ENCODE measurements at places on chromosomes 1 and 21. TPM values are rescaled to one million over a fixed set of nuclear protein-coding genes. Genes with fewer than 3 reads are reported as not detected.

GRCh38 chr1:26536081-26536480 lies 6.5 kb downstream of the RPS6KA1 start:
- peaks cover 30% of the 10 kb centered on the region for H3K36me3 ChIP-seq
- H3K4me3 ChIP-seq, result no peak overlapping the region
- peaks cover 23% of the 10 kb centered on the region for H3K4me1 ChIP-seq
- no peak for DNase-seq

DNA sequence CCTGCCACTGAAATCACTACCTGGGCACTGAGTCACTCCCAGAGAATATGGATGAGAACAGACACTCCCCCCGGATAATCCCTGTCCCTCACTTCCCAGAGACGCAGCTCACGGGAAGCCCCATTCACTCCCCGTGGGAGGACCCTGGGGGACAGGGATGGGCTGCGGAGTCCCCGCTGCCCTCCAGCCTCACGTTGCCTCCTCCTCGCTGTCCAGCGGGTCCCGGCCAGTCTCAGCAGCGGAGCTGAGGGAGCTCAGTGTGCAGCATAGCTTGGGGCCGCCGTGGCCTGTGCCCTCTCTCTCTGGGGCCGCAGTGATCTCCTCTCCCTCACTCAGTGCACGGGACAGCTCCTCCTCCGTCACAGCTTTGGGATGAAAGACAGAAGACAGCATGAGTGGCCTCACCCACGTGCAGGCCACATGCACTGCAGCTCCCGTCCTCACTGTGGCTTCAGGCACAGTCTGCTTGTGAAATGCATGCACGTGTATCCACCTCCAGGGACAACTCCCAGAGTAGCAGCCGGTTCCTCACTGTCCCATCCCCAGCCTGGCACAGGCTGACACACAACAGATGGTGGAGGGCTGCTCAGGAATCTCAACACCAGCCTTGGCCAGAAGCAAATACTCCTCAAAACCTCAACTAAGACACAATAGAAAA lies 7.4 kb downstream of the CFAP410 start:
- no peaks in the 10 kb centered on the region for H3K4me1 ChIP-seq
- H3K27ac ChIP-seq, result no peak overlapping the region

The CELA2B gene
- polyA plus RNA-seq, result not detected

DNA sequence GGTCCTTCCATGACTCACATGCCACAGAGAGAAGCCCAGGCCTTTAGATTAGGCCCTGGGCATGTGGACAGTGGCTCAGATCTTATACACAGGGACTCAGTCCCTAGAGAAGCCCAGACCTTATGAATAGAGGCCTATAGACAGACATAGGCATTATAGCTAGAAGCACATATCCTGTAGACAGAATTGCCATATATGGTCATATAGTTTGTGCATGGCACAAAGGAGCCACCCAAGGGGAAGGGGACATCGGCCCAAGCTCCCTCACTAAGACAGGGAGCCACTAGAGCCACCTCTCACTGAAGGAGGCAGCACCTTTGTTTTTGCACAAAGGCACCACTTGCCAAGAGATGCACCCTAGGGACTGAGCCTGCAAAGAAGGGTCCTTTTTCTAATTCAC lies 2.3 kb upstream of the EFNA3 start:
- peaks cover 24% of the 10 kb centered on the region for H3K27me3 ChIP-seq
- no peak for DNase-seq
- no peaks in the 10 kb centered on the region for H3K36me3 ChIP-seq
- H3K27ac ChIP-seq, result no peak overlapping the region

The UBE2Q1 gene
- polyA plus RNA-seq, result 17.2 TPM

The AKR7A3 gene
- 0.17 TPM for polyA plus RNA-seq

DNA sequence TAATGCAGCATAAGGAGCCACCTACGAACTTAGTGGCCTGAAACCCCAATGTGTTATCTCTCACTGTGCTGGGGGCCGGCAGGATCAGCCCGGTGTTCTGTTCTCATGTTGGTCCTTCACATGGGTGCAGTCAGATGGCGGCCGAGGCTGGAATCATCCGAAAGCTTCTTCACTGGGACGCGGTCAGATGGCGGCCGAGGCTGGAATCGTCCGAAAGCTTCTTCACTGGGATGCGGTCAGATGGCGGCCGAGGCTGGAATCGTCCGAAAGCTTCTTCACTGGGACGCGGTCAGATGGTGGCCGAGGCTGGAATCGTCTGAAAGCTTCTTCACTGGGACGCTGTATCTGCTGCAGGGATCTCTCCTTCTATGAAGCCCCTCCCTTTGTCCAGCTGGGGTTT lies 12.6 kb upstream of the PCBP3 start:
- no peak for DNase-seq
- H3K27ac ChIP-seq, result no peak overlapping the region
- no peaks in the 10 kb centered on the region for H3K27me3 ChIP-seq
- H3K36me3 ChIP-seq, result no peaks in the 10 kb centered on the region

GRCh38 chr1:84967666-84968065 lies 29.2 kb downstream of the MCOLN2 start:
- no peaks in the 10 kb centered on the region for H3K4me1 ChIP-seq
- no peak for DNase-seq
- H3K27me3 ChIP-seq, result no peaks in the 10 kb centered on the region
- no peak overlapping the region for H3K27ac ChIP-seq

DNA sequence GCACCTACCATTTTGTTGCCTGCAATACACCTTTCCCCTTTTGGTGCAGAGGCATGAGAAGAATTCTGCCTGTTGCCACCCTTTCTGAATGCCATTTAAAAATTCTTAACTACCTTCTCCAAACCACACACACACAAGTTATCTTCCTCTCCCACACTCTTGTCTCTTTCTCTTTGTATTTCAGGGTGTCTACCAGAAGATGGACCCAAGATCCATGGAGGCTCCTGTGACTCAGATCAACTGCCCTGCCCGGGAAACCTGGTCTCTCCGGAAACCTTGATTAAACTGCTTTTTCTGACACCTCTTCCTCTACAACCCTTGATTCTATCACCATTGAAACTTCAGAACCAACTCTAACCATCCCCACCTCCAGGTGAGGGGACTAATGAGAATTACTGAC lies 2.4 kb upstream of the TARS2 start:
- H3K27me3 ChIP-seq, result no peaks in the 10 kb centered on the region
- H3K4me1 ChIP-seq, result peaks cover 17% of the 10 kb centered on the region
- H3K4me3 ChIP-seq, result no peak overlapping the region

GRCh38 chr1:2088458-2088857 lies 38.2 kb downstream of the PRKCZ start:
- no peaks in the 10 kb centered on the region for H3K4me1 ChIP-seq
- H3K36me3 ChIP-seq, result peaks cover 1% of the 10 kb centered on the region
- no peak overlapping the region for H3K4me3 ChIP-seq
- no peaks in the 10 kb centered on the region for H3K27me3 ChIP-seq
- no peak for DNase-seq
- no peak overlapping the region for H3K27ac ChIP-seq

DNA sequence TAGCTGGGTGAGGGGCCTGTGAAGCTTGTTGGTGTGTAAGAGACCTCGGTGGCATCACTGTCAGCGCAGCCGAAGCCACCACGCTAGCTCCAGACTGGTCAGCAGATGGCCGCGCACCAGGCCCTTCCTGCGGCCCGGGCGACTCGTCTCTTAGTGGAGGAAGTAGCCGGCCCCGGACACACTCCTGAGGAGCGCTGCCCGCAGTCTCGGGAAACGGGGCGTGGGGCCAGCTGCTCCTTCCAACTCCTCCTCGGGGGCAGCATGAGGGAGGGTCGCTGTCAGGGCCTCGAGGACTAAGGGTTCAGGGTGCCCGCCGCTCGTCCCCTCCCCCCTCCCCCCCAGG lies 20.4 kb downstream of the H3-3A start:
- H3K36me3 ChIP-seq, result no peaks in the 10 kb centered on the region
- peaks cover 5% of the 10 kb centered on the region for H3K4me1 ChIP-seq
- peak overlapping the region; percentile 60 for H3K27ac ChIP-seq
- H3K27me3 ChIP-seq, result no peaks in the 10 kb centered on the region

DNA sequence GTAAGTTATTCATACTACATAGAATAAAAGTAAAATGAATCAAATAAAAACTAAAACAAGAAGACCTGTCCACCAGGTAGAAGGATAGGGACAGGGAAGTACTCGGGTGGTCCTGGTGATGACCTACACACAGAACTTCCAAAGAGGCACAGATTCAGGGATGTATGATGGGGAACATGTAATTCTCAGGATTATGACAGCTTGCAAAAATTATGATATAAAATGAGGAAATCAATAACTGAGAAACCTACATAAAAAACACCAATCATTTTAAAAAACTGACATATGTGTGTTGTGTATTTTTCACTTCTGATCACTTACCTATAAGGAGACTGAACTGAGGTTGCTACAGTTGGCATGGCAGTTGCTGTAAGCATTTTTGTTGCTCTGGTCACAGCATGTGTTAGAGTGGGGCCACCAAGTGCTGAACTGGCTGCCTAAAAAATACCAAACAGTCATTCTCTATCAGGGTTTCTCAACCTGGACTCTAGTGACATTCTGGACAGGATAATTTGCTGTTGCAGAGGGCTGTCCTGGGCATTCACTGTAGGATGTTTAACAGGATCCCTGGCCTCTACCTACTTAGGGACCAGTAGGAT lies 73.8 kb downstream of the USP24 start:
- peaks cover 22% of the 10 kb centered on the region for H3K36me3 ChIP-seq
- H3K4me3 ChIP-seq, result no peak overlapping the region
- DNase-seq, result no peak
- H3K27me3 ChIP-seq, result no peaks in the 10 kb centered on the region
- no peak overlapping the region for H3K27ac ChIP-seq

DNA sequence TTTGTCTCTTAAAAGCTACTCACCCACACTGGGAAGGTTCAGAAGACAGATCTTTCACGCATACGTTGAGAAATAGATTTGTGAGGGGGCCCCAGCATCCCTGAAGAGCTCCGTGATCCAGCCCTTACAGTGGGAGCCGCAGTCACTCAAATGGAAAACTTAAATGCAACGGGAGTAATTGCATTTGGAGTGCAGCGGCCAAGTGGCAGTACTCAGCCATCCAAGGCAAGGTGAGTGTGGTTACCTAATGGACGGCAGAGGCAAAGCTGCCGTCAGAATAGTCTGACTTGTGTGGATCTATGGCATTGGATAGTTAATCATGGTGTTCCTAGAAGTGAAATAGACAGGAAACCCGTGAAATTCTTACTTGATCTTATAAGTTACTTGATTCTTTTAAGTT lies 5.1 kb downstream of the SPSB1 start:
- no peak for DNase-seq
- H3K4me1 ChIP-seq, result peaks cover 48% of the 10 kb centered on the region

GRCh38 chr1:189662190-189662589 lies 815.5 kb downstream of the BRINP3 start:
- no peak overlapping the region for H3K4me3 ChIP-seq
- H3K36me3 ChIP-seq, result no peaks in the 10 kb centered on the region
- H3K27me3 ChIP-seq, result no peaks in the 10 kb centered on the region
- DNase-seq, result no peak

DNA sequence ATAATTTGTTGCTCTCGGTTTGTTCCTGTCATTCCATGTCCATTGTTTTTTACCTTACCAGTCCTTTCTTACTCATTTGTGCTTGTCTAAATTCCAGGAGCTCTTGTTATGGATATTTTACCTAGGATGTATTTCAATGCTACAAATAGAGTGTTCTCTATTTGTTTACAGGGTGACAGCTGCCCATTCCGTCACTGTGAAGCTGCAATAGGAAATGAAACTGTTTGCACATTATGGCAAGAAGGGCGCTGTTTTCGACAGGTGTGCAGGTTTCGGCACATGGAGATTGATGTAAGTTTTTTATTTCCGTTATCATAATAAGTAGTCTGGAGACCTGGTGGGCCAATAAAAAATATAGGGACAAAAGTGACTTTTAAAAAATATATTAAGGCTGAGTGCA lies 23.0 kb downstream of the ZBED6 start:
- no peaks in the 10 kb centered on the region for H3K4me1 ChIP-seq
- peaks cover 48% of the 10 kb centered on the region for H3K36me3 ChIP-seq
- no peak overlapping the region for H3K4me3 ChIP-seq
- DNase-seq, result no peak
- no peaks in the 10 kb centered on the region for H3K27me3 ChIP-seq
- no peak overlapping the region for H3K27ac ChIP-seq

The OLIG2 gene
- not detected for polyA plus RNA-seq

DNA sequence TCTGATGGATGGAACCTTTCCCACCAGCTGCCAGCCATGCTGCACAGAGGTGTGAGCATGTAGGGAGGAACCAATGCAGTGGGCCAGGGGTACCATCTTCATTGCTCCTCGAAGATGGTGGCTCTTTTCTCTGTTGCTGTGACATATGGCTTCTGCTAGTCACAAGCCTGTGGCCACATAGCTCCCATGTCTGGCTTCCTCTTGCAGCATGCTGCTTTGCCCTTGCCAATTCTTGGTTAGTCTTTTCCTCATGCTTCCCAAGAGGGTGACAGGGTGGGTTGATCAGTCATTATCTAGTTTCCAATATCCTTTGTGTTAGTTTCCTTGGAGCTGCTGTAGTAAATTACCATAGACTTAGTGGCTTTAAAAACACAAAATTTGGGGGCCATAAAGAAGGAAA lies 123.4 kb downstream of the ETS2 start:
- peaks cover 14% of the 10 kb centered on the region for H3K4me1 ChIP-seq
- H3K27ac ChIP-seq, result no peak overlapping the region
- no peak overlapping the region for H3K4me3 ChIP-seq
- no peaks in the 10 kb centered on the region for H3K36me3 ChIP-seq

- no peaks in the 10 kb centered on the region for H3K36me3 ChIP-seq
- DNase-seq, result no peak
- H3K4me3 ChIP-seq, result no peak overlapping the region
- no peak overlapping the region for H3K27ac ChIP-seq
- H3K27me3 ChIP-seq, result peaks cover 4% of the 10 kb centered on the region
These were observed 6.1 kb downstream of the C1orf167 start for GRCh38 chr1:11767922-11768704.
